Activated CD4-positive, alpha-beta memory T cell treated with anti-CD3 and anti-CD28 coated beads, Interleukin-2, amount 10 ng/mL, durations not matched to agents 7 days and 5 days (primary cell): ENCODE measurements at places on chromosomes 7 and 10.
A peak's percentile ranks its signal among the peaks of the same experiment; 100 is the strongest.

DNA sequence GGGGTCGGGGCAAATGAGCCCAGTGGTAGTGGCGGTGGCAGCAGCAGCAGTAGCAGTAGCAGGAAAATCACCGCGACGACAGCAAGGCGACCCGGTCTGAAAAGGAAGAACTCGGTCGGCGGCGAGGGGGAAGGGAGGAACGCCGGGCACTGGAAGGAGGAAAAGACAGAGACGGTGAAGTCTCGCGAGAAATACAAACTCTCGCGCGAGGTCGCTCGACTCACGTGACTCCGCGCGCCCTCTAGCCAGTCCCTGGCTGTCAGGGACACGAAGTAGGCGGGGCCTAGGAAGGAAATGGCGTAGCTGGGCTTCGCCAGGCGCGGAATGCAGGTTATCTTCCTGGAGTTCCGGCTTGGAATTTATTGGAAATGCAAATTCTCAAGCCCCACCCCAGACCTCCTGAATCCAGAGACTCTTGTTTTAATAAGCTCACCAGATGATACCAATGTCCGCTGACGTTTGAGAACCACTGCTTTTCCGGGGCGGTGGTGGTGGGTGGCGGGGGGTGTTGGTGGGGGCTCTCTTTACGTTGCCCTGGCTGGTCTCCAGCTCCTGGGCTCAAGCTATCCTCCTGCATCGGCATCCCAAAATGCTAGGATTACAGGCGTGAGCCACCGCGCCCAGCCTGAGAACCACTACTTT, at the start of gene SMNDC1:
TSS of gene SMNDC1 (minus strand) at position 141 of the 642 bp plus-strand sequence. CDS start 1,333 bp downstream, outside the sequence.
- peak; percentile 98 for DNase-seq

DNA sequence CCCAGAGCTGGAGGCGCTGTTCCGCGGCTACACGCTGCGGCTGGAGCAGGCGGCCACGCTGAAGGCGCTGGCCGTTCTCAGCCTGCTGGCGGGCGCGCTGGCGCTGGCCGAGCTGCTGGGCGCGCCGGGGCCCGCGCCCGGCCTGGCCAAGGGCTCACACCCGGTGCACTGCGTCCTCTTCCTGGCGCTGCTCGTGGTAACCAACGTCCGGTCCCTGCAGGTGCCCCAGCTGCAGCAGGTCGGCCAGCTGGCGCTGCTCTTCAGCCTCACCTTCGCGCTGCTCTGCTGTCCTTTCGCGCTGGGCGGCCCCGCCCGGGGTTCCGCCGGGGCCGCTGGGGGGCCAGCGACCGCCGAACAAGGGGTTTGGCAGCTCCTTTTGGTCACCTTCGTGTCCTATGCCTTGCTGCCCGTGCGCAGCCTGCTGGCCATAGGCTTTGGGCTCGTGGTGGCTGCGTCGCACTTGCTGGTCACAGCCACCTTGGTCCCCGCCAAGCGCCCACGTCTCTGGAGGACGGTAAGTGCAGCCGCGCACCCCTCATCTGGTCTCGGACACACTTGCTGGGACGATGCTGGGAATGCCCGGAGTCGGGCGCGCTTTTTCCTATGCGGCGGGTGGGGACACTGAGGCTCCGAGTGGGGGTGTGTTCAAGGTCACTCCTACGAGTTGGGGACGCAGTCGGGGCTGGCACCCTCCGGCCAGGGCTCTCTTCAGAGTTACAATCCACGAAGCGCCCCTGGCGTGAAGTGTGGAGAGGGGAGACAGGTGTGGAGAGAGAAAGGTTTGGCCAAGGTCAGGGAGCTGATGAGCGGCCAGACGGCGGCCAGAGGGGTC, 717 bp downstream of the ADCY1 start:
- no peak for DNase-seq

DNA sequence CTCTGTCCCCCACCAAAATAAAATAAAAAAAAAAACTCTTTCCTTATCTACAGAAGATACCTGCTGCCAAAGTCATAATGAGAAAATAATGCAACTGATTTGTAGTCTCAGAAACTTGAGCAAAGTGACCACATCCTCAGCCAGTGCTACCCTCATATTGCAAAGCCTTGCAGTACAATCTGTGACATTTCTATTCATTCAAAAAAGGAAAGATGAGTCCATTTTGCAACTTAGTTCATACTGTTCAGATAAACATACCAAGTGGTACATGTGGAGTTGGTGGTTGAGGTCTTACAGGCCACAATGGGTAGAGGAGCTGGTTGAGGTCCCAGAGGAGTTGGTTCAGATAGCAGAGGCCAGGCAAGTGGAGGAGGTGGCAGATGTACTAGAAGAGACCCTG, 6.5 kb upstream of the EIF5AL1 start:
- DNase-seq, result peak; percentile 28

- no peak for DNase-seq
These were observed 25.6 kb downstream of the PRF1 start for GRCh38 chr10:70576803-70577517.
